ENCODE measurements at places on chromosomes 5 and 9.

- no peak for DNase-seq
Measured at GRCh38 chr5:78925129-78925876, 59.8 kb downstream of the ARSB start.

GRCh38 chr5:144510845-144511579 lies 340.3 kb downstream of the KCTD16 start:
- no peak for DNase-seq

DNA sequence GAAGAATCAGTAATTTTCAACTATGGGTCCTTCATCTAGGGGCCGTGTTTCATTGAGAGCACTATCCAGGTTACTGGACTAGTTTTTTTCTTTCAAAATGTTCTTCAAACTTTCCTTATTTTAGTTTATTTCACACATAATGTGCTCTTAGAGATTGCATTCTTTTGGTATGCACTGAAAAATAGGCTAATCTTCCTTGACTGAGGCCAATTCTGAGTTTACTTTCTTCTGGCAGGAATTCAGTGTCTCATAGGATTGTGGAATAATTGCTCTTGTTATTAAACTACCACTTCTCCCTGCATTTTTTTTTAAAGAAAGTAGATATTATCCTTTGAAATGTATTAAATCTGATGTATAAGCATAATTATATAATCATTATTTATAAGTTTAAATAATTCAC lies 624.5 kb downstream of the RAB3C start:
- DNase-seq: no peak

- DNase-seq: no peak
Measured at GRCh38 chr5:170627271-170627670, 123.5 kb downstream of the KCNIP1 start.

DNA sequence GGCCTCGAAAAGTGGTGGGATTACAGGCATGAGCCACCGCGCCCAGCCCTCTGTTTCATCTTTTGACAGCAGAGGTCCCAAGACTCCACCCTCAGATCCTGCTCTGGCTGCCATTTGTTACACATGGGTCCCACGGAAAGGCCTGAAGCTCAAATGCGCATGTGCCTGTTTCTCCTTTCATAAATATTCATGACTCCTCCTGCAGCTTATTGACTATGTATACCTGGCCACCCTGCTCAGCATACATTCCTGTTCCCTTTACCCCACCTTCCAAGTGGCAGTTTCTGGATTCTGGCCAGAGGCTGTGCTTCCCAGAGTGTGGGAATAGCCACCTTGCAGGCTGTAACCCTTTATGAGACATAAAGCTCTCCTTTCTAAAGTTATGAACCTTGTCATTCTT lies 46.5 kb downstream of the AUH start:
- DNase-seq: no peak

GRCh38 chr5:1288439-1289335 lies 6.2 kb downstream of the TERT start:
- no peak for DNase-seq

DNA sequence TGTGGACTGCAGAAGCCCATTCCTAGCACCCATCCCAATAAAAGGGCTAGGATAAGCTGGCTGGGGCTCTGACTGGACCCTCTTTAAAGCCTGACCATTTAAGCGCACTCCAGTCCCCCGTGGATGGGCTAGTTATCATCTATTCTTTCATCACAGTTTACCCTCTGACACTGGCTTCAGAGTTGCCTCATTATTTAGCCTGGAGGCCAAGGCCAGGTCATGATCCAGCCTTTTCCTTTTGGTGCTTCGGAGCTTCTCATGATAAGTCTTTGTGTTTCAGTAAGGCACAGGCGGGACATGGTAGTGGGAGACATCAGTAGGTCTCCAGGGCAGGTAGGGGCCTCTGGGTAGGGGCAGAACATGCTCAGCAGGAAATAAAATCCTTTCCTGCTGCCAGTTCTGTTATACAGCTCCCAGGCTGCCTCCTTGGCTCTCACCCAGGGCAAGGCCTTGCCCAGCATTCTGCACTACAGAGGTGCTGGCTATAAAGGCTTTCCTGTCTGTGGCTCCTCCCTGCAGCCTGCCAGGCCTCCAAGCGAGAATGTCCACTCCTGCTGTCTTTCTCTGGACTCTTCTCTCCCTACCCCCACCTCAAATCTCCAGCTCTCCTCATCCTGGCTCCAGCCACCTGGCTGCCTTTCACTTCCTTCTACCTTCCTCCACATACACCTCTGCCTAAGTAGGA lies 128.8 kb downstream of the FSTL4 start:
- no peak for DNase-seq

GRCh38 chr5:126540631-126541030 lies 54.4 kb downstream of the ALDH7A1 start:
- DNase-seq: no peak

- peak; percentile 93 for DNase-seq
Measured at GRCh38 chr5:82676661-82677060, 398.5 kb upstream of the RPS23 start.

DNA sequence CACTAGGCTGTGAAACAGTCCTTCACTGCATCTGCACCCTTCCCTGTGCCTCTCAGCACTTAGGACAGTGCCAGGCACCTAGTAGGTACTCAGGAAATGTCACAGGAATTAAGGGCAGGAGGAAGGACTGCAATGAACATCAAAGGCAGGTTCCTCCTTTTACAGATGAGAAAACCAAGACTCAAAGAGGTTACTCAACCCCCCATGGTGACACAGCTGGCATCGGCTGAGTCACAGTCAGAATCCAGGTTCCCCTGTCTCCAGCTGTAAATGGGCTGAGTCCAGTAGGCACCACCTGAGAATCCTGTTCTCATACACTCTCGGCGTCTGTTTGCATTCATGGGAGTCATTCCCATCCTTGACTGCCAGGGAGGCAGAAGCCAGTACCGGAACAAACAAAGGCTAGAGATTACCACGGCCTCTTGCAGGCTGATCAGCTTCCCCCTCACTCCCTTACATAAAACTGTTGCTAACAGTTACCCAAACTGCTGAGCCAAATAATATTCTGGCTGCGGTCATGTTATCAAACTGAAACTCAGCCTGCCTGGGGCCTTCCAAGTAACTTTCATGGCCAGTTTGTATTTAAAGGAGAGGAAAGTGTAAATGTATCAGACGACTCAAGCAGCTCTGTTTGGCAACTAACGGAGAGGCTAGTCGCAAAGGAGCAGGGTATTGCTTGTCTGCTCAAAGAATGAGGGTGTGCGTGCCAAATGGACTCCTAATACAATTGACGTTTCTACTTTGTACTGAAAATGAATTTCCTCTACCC lies 201.7 kb downstream of the PAPPA start:
- no peak for DNase-seq

- DNase-seq: no peak
Measured at GRCh38 chr5:131795228-131795627, 1.6 kb downstream of the FNIP1 start.

GRCh38 chr9:136786451-136786850 lies 4.7 kb upstream of the TMEM141 start:
- no peak for DNase-seq

DNA sequence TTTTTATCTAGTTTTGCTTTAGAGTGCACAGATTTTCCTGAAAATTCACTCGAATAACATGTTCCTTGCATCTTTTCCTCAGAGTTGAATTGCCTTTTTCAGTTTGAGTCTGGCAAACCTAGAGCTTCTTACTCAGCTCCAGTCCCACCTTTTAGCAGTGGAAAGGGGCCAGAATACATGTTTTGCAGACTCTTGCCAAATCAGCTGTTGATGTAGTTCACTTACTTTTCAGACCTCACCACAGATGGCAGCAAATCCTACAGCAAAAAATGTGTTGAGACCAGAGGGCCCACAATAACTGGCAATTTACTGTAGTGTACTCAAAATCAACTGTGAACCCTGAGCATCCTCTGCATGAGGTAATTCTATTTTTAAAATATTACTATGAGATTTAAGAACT lies 545.2 kb upstream of the ACO1 start:
- DNase-seq: no peak

DNA sequence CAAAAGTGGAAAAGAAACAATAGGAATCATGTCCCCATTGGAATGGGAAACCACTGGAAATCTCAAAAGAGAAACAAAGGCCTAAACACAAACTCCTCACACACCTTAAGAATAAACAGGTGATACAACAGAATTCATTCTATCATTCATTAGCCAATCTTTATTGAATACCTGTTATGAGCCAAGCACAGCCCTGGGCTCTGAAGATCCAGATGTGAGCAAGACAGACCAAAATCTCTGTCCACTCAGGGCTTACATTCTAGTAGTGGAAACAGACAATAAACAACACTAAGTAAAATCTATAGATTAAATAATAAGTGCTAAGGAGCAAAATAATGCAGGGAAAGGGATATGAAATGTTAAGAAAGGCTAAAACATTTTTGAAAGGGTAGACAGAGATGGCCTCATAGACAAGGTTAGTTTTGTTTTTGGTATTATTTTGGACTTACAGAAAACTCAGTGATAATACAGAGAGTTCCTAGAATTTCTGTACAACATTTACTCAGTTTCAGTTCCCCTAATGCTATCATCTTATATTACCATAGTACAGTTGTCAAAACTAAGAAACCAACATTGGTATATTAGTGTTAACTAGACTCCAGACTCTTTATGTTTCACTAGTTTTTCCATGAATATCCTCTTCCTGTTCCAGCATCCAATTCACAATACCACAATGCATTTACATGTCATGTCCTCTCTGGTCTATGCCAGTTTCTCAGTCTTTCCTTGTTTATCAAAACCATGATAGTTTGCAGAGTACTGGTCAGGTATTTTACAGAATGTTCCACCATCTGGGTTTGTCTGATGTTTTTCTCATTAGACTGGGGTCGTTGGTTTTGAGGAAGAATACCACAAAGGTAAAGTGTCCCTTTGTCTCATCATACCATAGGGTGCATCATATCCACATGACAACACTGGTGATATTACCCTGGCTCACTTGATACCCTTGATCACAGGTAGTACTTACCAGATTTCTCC lies 103.7 kb downstream of the SIL1 start:
- no peak for DNase-seq

DNA sequence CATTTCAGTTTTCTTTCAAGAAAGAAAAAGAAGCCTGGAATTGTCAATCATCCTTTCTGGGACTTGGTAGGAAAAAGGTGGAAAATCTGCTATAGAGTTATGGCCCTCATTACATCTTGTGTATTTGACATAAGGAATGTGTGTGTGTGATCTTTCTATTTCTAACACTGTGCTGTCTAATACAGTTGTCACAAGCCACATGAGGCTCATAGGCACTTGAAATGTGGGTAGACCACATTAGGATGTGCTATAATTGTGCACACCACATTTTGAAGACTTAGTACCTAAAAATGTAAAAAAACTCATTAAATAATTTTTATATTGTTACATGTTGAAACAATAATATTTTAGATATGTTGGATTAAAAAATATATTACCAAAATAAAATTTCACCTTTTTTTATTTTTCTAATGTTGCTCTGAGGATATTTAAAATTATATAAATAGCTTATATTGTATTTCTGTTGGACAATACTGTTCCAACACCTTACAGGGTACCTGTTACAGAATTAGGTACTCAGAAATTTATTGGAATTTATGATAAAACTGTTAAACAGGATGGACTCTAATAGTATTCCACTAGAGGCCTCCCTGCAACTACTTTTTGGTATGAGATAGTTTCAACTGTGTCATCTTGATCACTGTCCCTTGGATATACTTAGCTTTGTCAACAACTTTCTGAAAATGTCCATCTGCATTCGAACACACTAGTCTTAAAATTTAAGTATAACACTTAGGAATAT lies 18.4 kb downstream of the MSANTD3 start:
- DNase-seq: no peak

DNA sequence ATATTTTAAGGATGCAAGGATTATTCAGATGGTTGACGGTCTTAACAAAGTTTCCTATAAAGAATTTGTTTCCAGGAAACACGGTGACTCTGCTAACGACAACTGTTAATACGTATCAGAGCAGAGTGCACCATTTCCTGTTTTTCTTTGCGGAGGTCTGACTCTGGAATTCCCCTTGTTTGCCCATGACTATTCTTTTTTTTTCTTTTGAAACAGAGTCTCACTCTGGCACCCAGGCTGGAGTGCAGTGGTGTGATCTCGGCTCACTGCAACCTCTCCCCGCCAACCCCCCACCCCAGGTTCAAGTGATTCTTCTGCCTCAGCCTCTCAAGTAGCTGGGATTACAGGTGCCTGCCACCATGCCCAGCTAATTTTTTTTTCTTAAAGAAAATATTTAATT lies 115.9 kb downstream of the CDC42SE2 start:
- peak; percentile 91 for DNase-seq

DNA sequence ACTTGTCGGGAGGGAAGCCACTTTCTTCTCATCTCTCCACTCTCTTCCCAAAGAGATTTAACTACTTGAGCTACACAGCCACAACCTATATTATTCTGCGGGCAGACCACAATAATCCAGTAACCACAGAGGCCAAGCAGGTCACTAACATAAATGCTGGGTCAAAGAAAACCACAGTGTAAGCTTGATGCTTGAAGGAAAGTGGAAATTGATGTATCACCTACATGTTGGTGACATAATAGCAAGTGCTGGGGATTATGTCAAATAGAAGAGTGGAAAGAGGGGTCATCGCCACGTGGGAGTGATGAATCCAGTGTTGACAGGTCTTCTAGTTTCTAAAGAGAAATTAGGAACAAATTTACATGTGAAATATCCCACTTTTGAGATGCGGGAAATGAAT lies 40.9 kb downstream of the RFK start:
- no peak for DNase-seq

DNA sequence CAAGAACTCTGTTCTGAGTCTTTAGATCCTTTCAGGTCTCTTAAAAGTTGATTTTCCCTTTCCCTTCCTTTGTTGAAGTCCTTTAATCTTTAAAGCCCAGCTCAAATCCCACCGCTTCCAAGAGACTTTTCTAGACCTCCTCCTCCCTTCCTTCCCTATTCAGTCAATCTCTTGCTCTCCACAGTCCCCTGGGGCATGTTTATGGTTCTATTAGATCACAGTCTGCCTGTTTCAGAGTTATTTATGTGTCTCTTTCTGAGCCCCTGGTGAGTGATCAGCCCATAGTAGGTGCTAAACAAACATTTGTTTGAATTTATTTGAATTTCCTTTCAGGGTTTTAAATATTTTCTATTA lies 7.2 kb upstream of the ARSI start:
- DNase-seq: no peak

DNA sequence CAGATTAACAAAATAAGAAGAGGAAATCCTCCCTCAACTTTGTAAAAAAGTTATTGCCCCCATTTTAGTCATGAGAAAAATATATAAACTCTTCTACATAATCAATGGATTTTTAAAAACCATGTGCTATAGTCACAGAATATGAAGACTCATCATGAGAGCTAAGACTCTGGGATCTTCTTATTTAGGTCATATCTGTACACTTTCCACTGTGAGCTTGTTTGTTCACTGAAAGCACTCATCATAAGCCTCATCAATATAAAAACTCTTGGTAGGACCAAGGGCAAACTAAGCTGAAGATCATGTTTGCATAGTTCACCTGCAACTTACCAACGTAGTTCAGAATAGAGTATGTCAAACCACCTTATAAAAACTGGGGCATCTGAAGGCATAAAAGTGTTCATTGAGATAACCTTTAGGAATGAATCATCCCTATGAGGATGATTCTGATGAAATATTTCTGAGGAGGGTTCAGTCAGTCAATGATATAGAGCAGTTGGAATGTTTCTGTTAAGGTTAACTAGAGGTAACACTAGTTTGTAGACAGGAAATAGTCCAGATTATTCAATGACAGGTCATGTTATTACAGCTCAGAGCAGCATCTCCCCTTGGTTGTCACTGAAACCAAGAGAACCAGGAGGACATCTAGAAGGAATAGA lies 289.9 kb upstream of the SMC2 start:
- DNase-seq: no peak
